HT-29 (cell line): ENCODE measurements at places on chromosomes 13 and 19.

DNA sequence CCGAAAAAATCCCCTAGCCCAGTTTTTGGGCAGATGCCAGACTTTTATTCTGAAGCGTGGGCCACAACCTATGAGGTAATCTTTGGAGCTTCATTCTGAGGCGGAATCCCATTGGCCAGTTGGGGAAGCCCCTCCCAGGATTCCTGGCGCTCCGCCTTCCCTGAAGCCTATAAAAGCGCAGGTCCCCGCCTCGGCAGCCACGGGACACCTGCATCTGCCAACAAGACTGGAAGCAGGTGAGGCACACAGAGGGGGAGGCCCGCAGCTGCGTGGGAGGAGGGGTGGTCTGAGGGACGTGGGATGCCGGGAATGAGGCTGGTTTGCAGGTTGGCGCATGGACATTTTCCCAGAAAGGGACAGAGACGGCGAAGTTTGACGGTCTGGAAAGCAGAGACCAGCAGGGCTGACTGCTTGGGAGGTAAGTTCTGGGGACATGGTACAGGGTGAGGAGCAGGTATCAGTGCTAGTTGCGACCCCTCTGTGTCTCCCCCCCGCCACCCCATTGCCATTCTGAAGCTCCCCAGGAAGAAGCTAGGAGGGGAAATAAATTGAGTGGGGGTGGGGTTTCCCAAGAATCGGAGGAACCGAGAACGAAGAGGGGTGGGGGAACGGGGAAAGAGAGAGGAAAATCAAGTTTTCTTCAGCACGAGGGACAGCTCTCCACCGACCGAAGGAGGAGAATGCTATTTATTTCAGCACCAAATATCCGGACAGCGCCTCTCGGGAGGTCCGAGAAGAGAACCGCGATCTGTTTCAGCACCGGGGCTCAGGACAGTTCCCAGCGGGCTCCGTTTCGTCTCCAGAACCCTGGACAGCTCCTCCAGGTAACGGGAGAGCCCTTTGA is 22.4 kb upstream of the FEM1A start:
- peak; percentile 73 for DNase-seq

DNA sequence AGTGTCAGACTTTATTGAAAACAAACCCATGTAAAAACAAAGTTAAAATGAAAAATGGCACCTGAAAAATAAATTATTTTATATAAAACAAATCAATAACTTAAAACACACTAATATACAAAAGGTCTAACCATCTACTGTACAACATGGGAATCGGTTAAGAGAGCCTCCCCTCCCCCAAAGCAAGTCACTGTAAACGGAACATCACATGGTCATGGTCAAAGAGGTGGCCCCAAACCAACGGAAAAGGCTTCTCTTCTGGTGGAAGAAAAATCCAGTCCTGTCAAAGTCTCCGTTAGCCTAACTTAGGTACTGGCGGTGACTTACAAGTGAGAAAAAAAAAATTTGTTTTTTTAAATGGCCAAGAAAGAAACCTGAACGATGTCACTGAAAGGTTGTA is 15.7 kb upstream of the TIMM44 start:
- DNase-seq, result no peak

- no peak for DNase-seq
Measured at GRCh38 chr19:29476528-29476927, 49.3 kb upstream of the VSTM2B start.

- DNase-seq, result no peak
Measured at GRCh38 chr13:83796364-83796763, 85.9 kb downstream of the SLITRK1 start.

GRCh38 chr13:47837104-47837880 is 163.8 kb downstream of the SUCLA2 start:
- DNase-seq, result no peak

DNA sequence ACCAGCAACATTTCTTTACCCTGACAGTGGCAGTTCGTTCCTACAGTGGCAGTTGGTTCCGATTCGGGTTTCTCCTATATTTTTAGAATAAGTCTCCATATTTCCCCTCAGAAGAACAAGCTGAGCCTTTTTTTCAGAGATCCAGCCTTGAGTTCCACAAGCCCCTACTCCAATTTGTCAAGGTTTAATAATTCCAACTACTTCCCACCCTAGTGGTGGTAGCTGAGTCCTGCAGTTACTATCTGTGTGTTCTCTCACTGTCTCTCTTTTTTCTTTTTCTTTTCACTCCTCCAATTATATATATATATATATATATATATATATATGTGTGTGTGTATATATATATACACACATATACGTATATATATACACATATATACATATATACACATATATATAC is 1347.3 kb downstream of the PCDH9 start:
- DNase-seq, result no peak

DNA sequence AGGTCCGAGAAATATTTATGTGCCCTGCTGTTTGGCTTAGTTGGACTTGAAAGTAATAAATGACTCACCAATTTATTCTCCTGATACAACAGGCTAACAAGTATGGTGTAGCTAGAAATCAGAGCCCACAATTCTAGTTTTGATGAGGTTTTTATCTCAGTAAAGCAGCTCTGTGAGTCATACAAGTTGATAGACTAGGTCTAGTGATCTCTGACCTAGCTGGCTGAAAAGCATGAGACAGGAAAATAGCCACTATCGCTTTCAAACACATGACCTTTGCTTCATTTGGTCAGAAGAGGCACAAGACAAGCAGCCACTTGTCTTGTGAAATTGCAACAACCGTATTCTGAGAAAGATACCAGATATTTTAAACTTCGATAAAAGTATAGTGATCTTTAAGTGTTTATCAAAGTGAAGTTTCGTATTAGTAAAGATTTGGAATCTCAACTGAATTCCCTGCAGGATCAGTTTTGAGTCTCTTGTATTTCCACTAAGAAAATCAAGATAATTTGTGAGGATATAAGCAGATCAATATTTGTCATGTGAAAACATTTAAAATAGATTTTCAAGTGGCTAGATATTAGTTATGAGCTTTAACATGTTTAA is 126.7 kb downstream of the MAB21L1 start:
- DNase-seq, result peak; percentile 86

GRCh38 chr13:100533588-100534041 is 55.0 kb downstream of the GGACT start:
- DNase-seq, result no peak

DNA sequence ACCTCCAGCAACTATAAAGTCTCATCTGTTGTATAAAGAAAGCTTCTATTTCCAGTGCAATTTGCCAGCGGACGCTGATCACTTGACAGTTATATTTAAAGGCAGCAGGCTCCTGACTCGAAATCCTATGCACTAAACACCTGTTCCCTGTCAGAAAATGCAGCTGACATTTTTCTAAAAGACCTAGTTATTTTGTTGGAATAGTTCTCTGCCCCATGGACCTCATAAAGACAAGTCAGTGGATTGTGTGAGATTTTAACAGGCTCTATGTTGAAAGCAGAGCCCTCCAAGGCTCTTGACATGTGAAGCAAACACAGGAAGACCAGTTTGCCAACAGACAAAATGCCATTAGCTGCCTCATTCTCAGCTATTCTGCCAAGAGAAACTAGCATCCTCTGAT is 304.7 kb upstream of the KLF12 start:
- DNase-seq, result no peak

GRCh38 chr19:2288338-2288817 is 6.4 kb upstream of the PEAK3 start:
- DNase-seq, result no peak

DNA sequence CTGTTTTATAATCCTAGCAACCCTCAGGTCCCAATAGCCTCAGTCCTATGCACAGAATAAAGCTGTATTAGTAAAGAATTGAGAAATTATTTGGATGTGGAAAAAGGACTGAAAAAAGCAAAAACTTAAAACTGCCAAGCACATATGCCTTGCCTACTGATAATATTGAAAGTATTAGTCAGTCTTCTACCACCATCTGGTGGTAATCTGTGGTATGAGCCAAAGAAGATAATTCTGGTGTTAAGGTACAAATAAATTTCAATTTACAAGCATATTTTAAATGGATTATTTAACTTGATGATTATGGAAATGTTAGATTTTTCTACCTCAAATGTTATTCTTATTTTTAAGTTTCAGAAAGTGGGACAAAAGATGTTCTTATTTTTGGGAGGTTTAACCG is 460.3 kb upstream of the KLHL1 start:
- DNase-seq, result peak; percentile 75

GRCh38 chr19:49019242-49019932 is 2.5 kb upstream of the LHB start:
- peak; percentile 87 for DNase-seq

GRCh38 chr13:27592865-27593264 is 27.5 kb downstream of the LNX2 start:
- no peak for DNase-seq

DNA sequence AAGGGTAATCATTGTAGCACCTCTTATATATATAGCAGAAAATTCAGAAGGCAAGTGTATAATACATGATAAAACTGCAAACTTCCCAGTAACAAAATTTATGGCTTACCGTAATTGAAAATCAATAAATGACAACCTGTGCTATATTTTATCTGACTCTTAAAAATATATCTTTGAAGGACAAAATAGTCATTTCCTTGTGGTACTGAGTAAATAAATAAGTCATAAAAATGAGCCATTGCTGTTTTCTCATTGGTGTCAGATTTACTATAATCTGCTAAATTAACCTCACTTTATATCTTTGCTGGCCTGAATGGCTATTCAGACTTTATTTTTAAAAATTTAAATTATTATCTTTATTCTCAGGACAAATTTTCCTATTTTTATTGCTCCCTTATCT is 1319.1 kb upstream of the SPRY2 start:
- DNase-seq, result no peak

DNA sequence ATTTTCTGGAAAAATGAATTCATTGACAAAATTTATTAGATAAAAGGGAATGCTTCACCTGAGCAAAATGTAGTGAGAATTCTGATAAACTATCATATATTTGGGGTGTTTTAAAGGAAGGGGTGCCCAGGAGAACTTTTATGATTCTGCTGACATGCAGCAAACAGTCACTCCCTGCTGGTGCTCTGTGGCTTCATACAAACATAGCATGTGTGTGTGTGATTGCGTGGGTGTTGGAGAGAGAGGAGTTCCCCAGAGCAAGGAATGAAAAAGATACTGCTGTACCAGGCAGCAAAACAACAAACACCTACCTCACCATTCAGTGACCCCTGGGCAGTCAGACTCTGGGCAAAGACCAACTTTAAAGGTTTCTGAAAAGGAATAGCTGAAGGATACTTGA is 546.7 kb downstream of the RFC3 start:
- DNase-seq, result no peak

DNA sequence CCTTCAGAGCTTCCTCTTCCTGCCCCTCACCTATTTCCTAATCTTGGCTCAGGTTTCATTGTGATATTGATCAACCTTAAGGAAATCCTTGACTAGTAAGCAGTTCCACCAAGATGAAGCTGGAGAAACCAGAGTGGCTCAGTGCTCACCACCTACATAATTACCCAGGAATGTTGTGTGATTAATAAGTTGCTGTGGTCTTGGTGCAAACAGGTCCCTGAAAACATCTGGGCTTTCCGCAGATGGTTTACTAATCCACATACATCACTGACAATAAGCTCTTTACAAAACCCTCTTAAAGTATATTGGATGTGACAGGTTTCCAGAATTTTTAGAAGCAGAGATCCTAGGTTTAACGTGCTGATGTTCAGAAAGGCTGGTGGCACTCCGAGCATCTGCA is 8.6 kb upstream of the SERP2 start:
- no peak for DNase-seq

GRCh38 chr13:46544208-46544607 is 8.8 kb upstream of the LRCH1 start:
- DNase-seq, result no peak

DNA sequence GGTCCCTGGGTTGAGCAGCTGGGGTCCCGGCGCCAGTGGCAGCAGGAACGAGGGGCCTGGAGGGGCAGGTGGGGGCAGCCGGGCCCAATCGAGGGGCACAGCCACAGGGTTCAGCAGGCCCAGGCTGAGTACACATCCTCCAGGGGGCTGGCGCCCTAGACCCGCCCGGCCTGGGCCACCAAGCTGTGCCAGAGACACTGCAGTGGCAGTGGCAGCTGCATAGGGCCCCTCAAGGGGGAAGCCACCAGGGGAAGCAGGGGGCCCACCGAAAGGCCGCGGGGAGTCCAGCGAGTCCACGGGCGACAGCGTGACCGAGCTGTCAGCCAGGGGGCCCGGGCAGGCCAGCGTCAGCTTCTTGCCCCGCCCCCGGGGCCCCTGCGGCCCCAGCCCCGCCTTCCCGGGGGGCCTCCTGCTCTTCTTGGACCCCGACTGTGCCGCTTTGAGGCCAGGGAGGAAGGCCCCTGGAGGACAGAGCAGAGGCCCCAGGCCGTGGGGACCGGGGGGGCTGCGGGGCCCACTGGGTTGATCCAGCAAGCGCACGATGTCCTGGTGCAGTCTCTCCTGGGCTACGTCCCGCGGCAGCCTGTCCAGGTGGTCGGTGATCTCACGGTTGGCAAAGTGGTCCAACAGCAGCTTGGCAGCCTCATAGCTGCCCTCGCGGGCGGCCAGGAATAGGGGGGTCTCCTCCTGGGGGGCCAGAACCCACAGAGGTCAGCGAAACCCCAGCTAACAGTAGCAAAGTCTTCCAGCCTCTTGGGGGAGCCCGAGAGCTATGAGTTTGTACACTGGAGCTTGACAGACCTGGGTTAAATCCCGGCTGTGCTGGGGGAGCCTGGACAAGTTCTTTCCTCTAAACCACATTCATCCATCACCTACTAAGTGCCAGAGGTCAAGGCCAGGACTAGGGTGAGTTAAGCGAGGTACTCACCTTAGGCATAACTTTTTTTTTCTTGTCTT is 39.5 kb downstream of the NOTCH3 start:
- peak; percentile 39 for DNase-seq

DNA sequence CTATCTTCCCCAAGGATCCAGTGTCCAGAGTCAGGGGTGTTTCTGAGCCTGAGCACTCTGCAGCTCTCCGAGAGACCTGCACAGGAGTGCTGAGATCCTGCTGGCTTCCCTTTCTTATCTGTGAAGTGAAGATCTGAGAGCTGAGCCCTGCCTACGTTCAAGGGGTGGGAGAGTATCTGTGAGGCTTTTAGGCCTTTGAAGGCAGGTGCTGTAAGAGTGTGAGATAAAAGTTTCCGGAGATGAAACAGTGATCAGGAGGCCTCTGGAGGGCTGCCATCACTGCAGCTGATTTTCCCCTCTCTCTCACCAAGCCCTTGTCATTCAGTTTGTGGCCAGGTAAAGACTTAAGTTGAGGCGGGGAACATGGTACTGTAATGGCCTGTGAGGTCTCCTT is 83.1 kb downstream of the AKAP11 start:
- DNase-seq, result no peak

- DNase-seq, result no peak
Measured at GRCh38 chr13:101917833-101918661, 465.6 kb downstream of the ITGBL1 start.

GRCh38 chr13:58620176-58620575 is 988.6 kb downstream of the PCDH17 start:
- no peak for DNase-seq

DNA sequence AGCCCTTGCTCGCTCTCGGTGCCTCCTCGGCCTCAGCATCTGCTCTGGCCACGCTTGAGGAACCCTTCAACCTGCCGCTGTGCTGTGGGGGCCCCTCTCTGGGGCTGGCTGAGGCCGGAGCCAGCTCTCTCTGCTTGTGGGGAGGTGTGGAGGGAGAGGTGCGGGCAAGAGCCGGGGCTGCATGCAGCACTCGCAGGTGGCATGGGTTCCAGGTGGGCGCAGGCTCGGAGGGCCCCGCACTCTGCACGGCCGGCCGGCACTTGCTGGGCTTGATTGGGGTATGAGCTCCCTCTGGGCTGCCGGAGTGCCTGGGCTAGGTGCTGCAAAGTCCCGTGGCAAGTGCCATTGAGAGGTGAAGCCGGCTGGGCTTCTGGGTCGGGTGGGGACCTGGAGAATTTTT is 31.7 kb upstream of the RPL21 start:
- DNase-seq, result no peak
